ENCODE measurements at places on chromosomes 16 and 17.

DNA sequence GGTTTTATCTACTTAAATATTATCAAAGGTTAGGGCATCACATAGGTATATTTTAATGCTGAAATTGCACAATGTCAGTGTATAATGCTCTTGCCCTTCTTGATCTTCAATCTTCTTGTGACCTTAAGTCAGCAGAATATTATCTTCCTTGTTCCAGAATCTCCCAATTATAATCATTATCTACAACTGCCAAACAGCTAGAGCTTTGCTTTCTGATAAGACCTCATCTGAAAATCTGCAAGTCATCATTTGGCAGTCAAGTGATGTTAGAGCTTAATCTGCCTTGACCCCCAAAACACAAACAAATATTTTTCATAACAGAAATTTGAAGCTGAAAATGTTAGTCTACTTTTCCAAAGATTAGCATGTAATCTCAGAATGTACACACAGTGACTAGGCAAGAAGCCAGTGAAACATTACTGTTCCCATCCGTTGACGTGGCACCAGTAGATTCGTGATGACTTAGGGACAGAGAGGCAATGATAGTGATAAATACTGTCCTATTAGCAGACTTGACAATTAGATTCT is 19.8 kb downstream of the REXO5 start:
- no peak for DNase-seq

DNA sequence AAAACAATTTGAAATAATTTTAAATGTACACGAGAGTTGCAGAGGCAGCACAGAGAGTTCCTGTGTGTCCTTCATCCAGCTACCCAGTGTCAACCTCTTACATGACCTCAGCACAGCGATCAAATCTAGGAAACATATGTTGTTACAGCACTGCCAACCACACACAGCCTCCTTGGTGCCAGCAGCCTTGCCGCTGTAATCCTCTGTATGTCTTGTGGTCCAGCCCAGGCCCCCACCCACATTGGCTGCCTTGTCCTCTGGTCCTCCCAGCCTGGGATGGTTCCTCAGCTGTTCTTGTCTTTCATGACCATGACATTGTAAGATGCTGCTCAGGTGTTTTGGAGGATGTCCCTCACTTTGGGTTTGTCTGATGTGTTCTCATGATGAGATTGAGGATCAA is 178.0 kb downstream of the RPTOR start:
- DNase-seq, result no peak

DNA sequence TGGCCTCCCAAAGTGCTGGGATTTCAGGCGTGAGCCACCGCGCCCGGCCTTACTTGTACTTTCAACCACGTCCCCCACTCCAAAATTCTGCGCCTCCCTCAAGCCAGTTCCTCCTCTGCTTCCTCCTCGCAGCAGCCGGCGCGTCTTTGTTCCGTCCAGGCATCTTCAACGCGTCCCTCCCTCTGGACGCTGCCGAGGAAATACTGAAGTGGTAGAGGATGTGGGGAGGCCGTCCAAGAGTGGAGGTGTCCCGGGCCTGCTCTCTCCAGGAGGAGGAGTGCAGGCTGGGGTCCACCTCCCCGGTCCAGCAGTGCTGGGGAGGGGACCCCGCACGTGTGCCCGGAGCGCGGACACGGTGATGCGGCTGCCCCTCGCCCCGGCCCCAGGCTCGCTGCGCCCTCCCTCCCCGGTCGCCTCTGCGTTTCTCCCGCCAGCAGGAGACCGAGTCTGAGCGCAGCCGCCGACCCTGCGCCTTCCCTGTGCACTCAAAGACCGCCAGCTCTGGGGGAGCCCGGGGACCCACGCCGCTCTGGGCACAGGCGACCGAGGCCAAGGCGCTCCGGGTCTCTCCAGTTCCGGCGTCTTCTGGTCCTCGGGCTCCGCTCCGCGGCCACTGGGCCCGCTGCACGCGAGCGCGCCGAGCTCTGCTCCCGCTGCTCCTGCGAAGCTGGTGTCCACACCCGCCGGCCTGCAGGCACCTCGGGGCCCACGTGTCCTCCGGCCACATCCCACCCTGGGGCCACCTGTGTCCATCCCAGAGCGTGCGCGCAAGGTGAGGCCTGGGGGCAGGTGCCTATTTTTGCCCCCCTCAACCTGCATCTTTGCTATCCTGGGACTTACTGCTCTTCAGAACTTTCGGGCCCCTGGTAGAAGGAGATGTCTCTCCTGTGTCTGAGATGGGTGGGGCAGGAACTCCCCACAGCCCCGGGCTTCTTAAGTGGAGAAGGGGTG is 31.7 kb downstream of the OSBPL7 start:
- no peak for DNase-seq

GRCh38 chr16:12522334-12522733 is 281.4 kb downstream of the CPPED1 start:
- no peak for DNase-seq

GRCh38 chr16:70523743-70524398 is at the start of gene SF3B3:
Gene SF3B3 (plus strand): TSS chr16:70523816. CDS start chr16:70526657, 2,841 bp downstream.
- DNase-seq, result no peak
